ENCODE measurements at places on chromosomes 16 and 17.

GRCh38 chr16:30185683-30186421 is 2.5 kb downstream of the CORO1A start:
- peak; percentile 66 for DNase-seq

- DNase-seq: no peak
Measured at GRCh38 chr16:73756289-73757178, 540.1 kb upstream of the PSMD7 start.

- DNase-seq: no peak
Measured at GRCh38 chr17:77273397-77274085, 132.8 kb downstream of the SEC14L1 start.

DNA sequence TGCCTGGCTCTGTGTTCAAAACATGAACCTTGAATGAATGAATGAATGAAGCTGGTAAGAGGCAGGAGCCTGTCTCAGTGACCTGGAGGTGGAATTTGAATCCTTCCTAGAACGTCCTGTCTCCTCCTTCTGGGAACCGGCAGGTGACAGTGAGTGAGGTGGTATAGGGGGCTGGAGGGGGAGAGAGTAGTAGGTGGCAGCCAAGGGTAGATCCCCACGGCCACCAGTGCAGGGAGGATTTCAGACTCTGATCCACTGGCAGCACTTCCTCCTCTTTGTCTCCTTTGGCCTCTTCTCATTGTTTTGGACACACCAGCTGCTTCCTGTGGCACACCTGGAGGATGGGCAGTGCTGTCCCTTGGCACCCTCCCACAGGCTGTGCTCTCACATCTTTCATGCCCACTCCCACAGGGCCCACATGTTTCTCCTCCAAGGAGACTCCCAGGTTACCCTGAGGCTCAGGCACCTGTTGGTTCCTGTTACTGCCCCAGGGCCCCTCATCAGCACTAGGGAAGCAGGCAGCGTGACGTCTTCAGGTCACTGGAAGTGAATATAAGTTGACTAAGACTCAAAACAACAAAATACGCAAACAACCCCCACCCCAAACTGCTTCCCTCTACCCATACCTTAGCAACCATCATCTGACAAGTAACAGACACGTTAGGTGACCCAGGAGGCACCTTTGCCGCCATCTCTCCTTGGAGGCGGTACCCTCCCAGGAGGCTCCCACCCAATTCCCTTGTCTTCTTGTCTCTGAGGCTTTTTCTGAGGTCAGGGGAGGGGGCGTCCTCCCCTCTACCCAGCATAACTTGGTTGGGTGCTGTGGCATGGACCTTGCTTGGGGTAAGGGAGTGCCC is 84.6 kb downstream of the N4BP1 start:
- no peak for DNase-seq

DNA sequence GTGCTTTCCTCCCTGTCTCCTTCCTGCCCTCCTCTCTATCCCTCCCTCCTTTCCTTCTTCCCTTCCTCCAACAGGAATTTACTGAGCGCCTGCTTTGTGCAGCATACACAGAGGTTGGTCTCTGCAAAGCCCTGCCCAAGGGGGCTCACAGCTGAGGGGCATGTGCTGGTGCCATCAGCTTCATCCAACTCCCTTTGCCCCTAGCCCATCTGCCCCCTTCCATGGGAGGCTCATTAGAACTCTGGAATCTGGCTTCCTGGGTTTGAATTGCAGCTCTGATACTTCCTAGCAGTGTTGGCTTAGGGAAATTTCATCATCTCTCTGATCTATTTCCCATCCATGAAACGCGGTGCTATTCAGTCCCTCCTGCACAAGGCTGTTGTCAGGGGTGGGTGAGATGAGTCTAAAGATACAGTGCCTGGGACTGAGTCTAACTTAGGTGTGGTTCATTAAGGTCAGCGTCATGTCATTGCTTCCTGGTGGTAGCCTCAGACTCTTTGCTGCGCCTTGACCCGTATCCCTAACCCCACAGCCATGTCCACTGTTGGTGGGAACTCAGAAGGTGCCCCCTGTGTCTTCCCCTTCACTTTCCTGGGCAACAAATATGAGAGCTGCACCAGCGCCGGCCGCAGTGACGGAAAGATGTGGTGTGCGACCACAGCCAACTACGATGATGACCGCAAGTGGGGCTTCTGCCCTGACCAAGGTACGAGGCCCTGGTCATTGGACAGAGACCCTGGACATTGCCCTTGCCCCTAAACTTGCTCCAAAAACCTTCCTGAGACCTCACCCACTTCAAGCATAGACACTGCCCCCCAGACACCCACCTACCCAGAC is 10.3 kb downstream of the MMP2 start:
- DNase-seq: no peak

- no peak for DNase-seq
Measured at GRCh38 chr17:21077281-21077680, 34.5 kb upstream of the USP22 start.

GRCh38 chr17:44105483-44105882 is 18.0 kb downstream of the HDAC5 start:
- no peak for DNase-seq

DNA sequence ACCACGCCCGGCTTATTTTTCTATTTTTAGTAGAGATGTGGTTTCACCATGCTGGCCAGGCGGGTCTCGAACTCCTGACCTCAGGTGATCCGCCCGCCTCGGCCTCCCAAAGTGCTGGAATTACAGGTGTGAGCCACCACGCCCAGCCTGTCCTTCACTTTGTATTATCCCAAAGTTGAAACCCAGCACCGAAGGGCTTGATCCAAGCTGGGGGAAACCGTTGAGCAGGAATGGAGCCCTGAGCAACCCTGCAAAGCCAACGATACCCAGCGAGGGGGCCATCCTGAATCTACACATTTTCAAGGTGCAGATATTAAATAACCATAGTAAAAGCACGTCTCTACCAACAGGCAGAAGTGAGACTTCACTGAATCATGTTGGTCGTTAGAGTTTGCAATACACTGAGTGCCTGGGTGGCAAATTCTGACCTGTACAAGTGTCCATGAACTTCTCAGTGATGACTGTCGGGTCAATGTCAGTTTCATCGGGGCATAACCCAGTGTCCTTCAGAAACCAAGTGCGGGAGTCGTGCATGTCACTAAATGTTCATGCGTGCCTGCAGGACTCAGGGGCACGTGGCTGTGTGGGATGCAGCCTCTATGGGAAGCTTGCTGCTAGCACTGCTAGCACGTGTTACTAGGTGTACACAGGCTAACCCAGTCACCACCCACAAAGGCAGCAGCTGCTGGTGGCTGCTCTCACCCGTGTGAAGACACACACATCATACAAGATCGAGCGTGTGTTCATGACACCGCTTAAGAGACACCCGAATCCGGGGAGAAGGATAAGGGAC is 10.5 kb upstream of the RBFOX3 start:
- DNase-seq: no peak

GRCh38 chr16:88809068-88809675 is 2.6 kb downstream of the APRT start:
- no peak for DNase-seq

DNA sequence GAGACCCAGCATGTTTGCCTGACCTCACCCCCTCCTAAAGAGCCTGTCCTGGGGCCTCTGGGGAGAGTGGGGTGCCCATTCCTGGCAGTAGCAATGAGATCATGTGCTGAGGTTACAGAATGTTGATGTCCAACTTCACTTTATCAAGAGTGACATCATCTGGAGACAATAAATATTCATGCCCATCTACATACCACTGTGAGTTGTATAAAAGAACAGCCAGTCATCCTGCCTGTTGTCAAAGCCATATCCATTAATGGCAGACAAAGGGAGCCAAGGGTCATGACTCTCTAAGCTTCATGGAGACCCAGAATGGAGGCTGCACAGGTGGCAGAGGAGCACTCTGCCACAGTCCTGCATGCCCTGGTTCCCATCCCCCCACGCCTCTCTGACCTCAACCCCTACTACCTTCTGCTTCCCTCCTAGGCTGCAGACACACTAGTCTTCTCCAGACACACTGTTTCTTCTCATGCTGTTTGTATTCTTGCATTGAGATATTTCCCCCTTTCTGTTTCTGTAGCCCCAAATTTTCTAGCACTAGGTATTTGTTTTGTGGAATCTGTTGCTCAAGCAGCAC is 27.1 kb downstream of the SHISA6 start:
- no peak for DNase-seq
